HFFc6 (cell line): ENCODE measurements at places on chromosomes 4 and X. TPM values are rescaled to one million over a fixed set of nuclear protein-coding genes. Genes with fewer than 3 reads are reported as not detected.

SORCS2 gene
- 0.12 to 0.15 TPM in 2 of 3 replicates, not detected in the other for total RNA-seq

GRCh38 chr4:114249561-114249960, 270.1 kb upstream of the ARSJ start:
- H3K36me3 ChIP-seq, result no peaks in the 10 kb centered on the region; the same call in 1 of the 2 replicates
- no peak overlapping the region for H3K4me3 ChIP-seq
- no peak overlapping the region for H3K27ac ChIP-seq
- no peak for DNase-seq
- no peaks in the 10 kb centered on the region for H3K27me3 ChIP-seq
- peaks cover 28% of the 10 kb centered on the region for H3K4me1 ChIP-seq

DNA sequence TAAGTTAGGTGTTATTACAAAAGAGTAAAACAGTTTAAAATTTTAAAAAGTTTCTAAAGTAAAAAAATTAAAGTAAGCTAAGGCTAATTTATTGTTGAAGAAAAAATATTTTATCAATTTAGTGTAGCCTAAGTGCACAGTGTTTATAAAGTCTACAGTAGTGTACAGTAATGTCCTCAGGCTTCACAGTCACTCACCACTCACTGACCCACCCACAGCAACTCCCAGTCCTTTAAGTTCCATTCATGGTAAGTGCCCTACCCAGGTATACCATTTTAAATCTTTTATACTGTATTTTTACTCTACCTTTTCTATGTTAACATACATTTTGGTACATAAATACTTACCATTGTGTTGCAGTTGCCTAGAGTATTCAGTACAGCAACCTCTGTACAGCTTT, 120.3 kb upstream of the DKK2 start:
- peaks cover 3% of the 10 kb centered on the region; the same call in 1 of the 2 replicates for H3K27me3 ChIP-seq
- no peak for DNase-seq
- H3K4me3 ChIP-seq, result no peak overlapping the region
- no peaks in the 10 kb centered on the region for H3K36me3 ChIP-seq

DNA sequence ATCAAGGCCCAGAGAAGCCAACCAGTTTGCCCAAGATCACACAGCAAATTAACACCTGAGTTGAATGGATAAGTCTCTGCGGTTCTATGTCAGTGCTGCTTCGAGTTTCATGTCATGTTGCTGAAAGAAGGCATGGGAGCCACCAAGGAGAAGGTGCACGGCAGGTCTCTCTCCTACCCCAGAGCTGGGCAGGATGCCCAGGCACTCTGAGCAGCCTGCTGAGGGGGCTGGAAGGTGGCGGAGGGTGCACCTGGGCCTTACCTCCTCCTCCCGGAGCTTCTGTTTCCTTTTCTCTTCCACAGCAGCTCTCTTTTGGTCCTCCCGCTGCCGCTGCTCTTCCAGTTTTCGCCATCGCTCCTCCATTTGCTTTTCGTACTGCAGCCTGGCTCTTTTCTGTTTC, 53.6 kb downstream of the MAP7D2 start:
- H3K4me1 ChIP-seq, result peaks cover 39% of the 10 kb centered on the region
- peaks cover 7% of the 10 kb centered on the region for H3K27me3 ChIP-seq
- H3K27ac ChIP-seq, result no peak overlapping the region
- no peak for DNase-seq
- no peaks in the 10 kb centered on the region for H3K36me3 ChIP-seq
- no peak overlapping the region for H3K4me3 ChIP-seq

DNA sequence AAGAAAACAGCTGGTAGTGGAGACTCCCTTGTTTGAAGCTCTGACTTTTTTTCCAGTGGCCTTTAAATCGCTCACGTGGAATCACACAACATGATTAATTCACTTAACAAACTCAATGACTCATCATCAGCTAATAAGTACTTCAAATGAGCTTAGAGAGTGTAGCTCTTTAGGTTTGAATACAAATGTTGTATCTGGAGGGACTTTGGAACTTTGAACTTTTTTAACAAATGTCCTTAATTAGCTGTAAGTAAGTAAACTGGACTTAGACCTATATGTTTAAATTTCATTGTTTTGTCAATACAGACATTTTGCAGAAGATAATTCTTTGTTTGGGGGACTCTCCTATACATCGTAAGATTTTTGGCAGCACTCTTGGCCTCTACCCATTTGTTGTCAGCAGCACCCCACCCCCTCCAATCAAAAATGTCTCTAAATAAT, 581.1 kb downstream of the SPRY1 start:
- no peak overlapping the region for H3K27ac ChIP-seq
- H3K4me1 ChIP-seq, result no peaks in the 10 kb centered on the region
- H3K4me3 ChIP-seq, result no peak overlapping the region

DNA sequence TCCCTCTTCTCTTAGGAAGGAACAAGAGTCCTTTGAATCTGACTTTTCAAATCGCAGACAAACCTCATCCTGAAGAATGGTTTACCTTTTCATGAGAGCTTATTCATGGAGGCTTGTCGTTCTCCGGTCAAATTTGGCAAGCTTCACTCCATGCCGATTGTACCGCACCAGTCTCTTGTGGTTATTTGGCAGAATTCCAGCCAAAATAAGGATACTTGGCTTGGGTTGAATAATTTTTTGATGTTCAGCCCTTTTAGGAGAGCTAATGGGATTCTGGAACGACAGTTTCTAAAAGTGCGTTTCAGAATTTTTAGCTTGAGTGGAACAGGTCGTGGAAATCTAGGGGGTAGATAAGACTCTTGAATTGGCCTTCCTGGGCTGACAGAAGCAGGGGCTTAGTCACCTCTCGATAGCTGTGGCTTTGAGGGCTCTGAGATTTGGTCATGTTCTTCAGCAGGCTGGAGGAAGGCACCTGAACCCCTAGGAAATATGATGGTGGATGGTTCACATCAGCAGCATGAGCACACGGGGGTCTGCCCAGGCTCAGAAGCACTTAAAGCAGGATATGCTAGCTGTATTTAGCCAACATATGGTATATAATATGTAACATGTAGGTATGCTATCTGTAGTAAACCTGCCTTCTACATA, 1.5 kb downstream of the KLHL2 start:
- H3K4me1 ChIP-seq, result peaks cover 64% of the 10 kb centered on the region
- H3K27ac ChIP-seq, result no peak overlapping the region
- H3K36me3 ChIP-seq, result peaks cover 12% of the 10 kb centered on the region; the same call in 1 of the 2 replicates
- no peaks in the 10 kb centered on the region for H3K27me3 ChIP-seq
- no peak for DNase-seq

GPR173 gene
- total RNA-seq, result 1.6 and 2.1 TPM in 2 replicates

DNA sequence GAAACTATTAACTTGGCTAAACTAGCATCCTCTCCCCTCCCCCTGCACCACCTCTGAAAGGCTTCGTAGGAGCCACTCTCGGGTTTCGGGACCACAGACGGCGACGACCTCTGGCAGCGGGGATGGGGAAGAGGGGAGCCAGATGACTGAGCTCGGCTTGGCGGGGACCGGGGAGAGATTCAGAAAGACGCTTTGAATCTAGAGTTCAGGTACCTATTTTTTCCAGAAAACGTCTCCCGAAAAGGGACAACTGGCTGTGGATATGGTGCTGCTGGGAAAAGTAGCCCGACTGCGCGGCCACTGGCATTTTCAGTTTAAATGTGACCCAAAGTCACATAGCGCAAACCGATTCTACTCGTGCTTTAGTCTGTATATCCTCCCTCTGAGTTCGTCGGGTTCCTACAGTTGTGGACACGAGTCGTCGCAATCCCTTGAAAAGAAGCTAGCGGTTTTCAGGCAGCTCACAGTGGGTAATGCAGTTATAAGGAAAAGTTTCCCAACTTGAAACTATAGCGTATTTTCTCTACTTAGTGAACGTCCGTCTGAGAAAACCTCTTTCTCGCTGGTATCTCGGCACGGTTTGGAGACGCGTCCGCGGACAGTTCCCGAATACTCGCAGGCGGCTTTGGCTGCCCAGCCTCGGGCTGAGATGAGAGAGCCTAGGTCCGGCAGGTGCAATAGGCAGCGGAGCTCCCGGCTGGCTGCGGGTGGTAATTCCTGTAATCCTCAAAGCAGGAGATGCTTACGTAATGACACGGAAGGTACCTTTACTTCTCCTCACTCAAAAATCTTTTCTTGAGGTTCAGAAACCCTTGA, 1.3 kb downstream of the PARM1 start:
- DNase-seq, result no peak
- H3K36me3 ChIP-seq, result no peaks in the 10 kb centered on the region
- peaks cover 25% of the 10 kb centered on the region for H3K4me1 ChIP-seq
- H3K27ac ChIP-seq, result no peak overlapping the region
- peak overlapping the region; percentile 79 for H3K4me3 ChIP-seq

- H3K36me3 ChIP-seq, result no peaks in the 10 kb centered on the region
- H3K4me1 ChIP-seq, result no peaks in the 10 kb centered on the region; the same call in 1 of the 2 replicates
- peaks cover 5% of the 10 kb centered on the region for H3K27me3 ChIP-seq
- peak overlapping the region; percentile 60; the same call in 1 of the 2 replicates for H3K4me3 ChIP-seq
These were observed 404 bp upstream of the GPRASP2 start for GRCh38 chrX:102711872-102712215.

DNA sequence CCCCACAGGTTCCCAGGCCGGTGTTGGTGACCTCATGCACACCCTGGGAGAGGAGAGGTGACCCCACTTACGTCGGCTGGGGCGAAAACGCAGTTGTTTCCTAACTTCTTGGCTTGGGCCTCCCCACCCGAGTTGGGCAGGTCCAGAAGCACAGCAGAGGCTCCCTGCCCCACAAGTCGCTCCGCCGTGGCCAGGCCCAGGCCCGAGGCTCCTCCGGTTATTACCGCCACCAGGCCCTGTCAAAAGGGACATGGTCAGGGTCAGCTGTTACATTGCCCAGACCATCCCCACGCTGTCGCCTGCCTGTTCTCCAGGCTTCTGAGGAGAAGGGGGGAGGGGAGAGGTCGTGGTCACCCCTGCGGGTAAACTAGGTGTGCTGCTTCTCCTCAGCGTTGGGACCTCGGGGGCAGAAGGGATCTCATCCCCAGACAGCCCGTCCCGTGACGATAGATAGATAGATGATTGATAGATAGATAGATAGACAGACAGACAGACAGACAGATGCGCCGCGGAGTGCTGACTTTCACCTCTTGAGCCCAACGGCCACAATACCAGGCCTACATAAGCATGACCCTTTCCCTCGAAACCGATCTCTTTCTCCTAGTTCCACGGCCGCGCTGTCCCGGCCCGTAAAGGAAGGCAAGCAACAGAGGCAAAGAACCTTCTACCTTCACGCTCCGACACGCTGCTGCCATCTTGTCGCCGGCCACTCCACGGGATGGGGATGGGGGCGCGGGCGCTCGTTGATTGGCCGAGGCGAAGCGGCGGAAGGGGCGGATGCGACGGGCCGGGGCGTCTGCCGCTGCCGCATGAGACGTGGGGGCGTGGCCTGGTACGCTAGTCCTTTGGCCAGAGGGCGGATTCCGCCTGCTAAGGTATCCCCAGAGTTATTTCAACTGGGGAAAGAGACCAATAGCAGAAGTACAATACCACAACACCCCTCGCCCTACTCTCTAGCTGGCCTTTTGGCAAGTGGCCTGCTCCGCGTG, at the start of gene HSD17B10:
TSS of gene HSD17B10 (minus strand) at position 720 of the 989 bp plus-strand sequence. CDS start at position 695, 25 bp downstream.
- H3K27ac ChIP-seq, result peak within 1 kb of the TSS; percentile 86
- peaks cover 15% of the 10 kb centered on the region; the same call in 1 of the 2 replicates for H3K36me3 ChIP-seq
- H3K4me3 ChIP-seq, result peak within 1 kb of the TSS; percentile 98
- peaks cover 7% of the 10 kb centered on the region for H3K4me1 ChIP-seq
- peak; percentile 69 for DNase-seq
- no peaks in the 10 kb centered on the region; the same call in 1 of the 2 replicates for H3K27me3 ChIP-seq

- H3K4me1 ChIP-seq, result peaks cover 22% of the 10 kb centered on the region
- no peak overlapping the region for H3K27ac ChIP-seq
- peaks cover 22% of the 10 kb centered on the region for H3K36me3 ChIP-seq
- no peak overlapping the region for H3K4me3 ChIP-seq
These were observed 79.3 kb downstream of the NFKB1 start for GRCh38 chr4:102580463-102580842.

DNA sequence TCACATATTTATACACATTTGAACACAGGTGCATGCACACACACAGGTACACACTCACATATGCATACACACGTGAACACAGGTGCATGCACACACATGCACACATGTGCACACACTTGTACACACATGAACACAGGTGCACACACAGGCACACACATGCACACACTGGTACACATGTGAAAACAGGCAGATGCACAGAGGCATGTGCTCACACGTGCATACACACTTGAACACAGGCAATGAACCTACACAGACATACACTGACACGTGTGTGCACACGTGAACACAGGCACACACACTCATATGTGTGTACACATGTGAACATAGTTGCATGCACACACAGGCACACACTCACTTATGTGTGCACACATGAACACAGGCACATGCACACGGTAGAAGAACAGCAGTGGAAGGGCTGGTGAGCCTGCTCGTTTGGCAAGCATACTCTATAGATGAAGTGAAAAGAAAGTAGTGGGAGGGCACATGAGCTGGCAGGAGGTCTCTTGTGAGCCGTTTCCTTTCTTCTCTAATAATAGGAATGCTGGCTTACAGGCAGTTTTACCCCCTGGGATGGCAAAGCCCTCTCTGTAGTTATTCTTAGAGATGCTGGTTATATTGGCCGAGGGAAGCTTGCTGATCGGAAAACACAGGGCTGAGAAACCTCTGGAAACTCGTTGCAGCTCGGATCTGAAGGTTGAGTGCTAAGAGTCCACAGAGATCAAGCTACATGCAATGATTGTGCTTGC, 279.6 kb upstream of the CLNK start:
- H3K27ac ChIP-seq, result no peak overlapping the region
- no peaks in the 10 kb centered on the region for H3K4me1 ChIP-seq
- no peak for DNase-seq
- no peaks in the 10 kb centered on the region; the same call in 1 of the 2 replicates for H3K27me3 ChIP-seq
- H3K36me3 ChIP-seq, result no peaks in the 10 kb centered on the region

DNA sequence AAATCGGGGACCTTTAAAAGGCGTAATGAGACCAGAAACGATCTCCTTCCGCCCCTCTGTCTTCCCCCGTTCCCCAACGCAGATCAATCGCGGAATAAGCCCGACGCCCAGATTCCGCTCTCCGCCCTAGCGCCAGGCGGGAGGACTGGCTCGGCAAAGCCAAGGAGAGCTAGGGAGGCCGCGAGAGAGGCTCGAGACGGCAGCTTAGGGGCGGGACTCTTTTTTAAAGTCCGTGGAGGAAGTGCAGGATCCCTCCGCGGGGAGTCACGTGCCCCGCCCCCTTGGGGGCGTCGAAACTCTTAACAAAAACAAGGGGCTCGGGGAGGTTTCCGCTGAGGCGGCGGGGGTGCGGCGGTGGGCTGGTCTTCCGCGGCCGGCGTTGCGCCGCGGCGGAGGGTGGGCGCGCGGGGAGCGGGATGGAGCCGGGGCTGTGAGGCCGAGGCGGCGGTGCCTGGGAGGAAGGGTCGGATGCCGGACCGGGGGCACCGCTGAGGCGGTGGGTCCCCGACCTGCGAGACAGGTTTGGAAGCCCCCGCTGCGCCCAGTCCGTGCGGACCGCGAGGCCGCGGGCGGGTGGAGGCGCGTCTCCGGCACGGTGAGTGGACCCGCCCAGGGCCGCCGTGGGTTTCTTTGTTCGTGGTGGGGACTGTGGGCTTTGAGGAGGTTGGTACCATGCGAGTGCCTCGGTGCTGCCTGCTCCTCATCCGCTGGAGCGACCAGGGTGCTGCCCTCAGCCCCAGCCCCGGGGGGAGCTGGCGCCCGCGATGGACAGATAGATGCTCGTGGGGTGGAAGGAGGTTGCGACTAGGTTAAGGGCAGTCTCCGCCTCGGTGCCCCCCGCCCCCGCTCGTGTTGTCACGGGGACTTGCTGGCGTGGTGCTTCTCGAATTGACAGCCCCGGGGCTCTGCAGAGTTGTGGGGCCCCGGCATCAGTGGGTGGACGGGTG, at the start of gene CCNG2:
TSS of gene CCNG2 (plus strand) at position 296 of the 947 bp plus-strand sequence. CDS start 1,326 bp downstream, outside the sequence.
- H3K27ac ChIP-seq, result peak within 1 kb of the TSS; percentile 93
- H3K4me3 ChIP-seq, result peak within 1 kb of the TSS; percentile 94
- DNase-seq, result no peak
- H3K27me3 ChIP-seq, result peaks cover 3% of the 10 kb centered on the region
- peaks cover 11% of the 10 kb centered on the region for H3K36me3 ChIP-seq
- H3K4me1 ChIP-seq, result peaks cover 35% of the 10 kb centered on the region

ADAM29 gene
- total RNA-seq, result not detected in 3 replicates

GRCh38 chrX:138889149-138889548, 177.6 kb upstream of the FGF13 start:
- H3K4me3 ChIP-seq, result no peak overlapping the region
- H3K27ac ChIP-seq, result no peak overlapping the region
- no peak for DNase-seq
- no peaks in the 10 kb centered on the region for H3K27me3 ChIP-seq
